ENCODE measurements at places on chromosomes 3 and 15. TPM values are rescaled to one million over a fixed set of nuclear protein-coding genes. Genes with fewer than 3 reads are reported as not detected.

Gene SHF
- total RNA-seq: 72.0 TPM

Gene ANKRD28
- 152 TPM for total RNA-seq

Gene LSM3
- 9.7 TPM for total RNA-seq

Gene CLDN16
- total RNA-seq: 0.63 TPM

Gene MYH15
- total RNA-seq: 0.63 TPM

Gene CYP1A2
- total RNA-seq: not detected

Gene POLQ
- 3.8 TPM for total RNA-seq

Gene SSUH2
- 1.3 TPM for total RNA-seq

Gene CHST13
- not detected for total RNA-seq

Gene FMN1
- 4.7 TPM for total RNA-seq

Gene ROPN1
- total RNA-seq: not detected

Gene CCDC54
- total RNA-seq: 1.6 TPM

Gene UTS2B
- total RNA-seq: 1.3 TPM

Gene GP5
- not detected for total RNA-seq

Gene MORC1
- total RNA-seq: not detected

Gene CELSR3
- total RNA-seq: 67.9 TPM

Gene CPNE9
- total RNA-seq: 0.31 TPM

Gene CCK
- total RNA-seq: 7.8 TPM

Gene SMCO1
- not detected for total RNA-seq

Gene HRG
- total RNA-seq: not detected

Gene PSTPIP1
- not detected for total RNA-seq

Gene NMNAT3
- 13.5 TPM for total RNA-seq

Gene CRABP1
- 5.3 TPM for total RNA-seq

Gene CTDSPL
- 20.7 TPM for total RNA-seq

Gene SPTSSB
- total RNA-seq: 4.1 TPM
